CD8-positive, alpha-beta T cell (primary cell): ENCODE measurements at places on chromosomes 1 and 21. TPM values are rescaled to one million over a fixed set of nuclear protein-coding genes. Genes with fewer than 3 reads are reported as not detected.

Gene PLEKHA6
- total RNA-seq: 0.14 TPM

Gene LRRC3
- 0.39 TPM for total RNA-seq

Gene PLCH2
- 17.9 TPM for total RNA-seq

Gene SRSF11
- total RNA-seq: 427 TPM

Gene KCNJ6
- not detected for total RNA-seq

Gene KCNA10
- total RNA-seq: not detected

Gene SUSD4
- total RNA-seq: 2.2 TPM

Gene ACTL8
- total RNA-seq: not detected

Gene E2F2
- 0.38 TPM for total RNA-seq

Gene AGBL4
- total RNA-seq: not detected

Gene FH
- total RNA-seq: 12.1 TPM

Gene RIPPLY3
- not detected for total RNA-seq

Gene AIM2
- total RNA-seq: 0.43 TPM

Gene TSPAN2
- 0.72 TPM for total RNA-seq

Gene NBPF1
- total RNA-seq: 5.4 TPM

Gene C1QA
- total RNA-seq: not detected

Gene GREM2
- total RNA-seq: not detected

Gene PLA2G5
- not detected for total RNA-seq

Gene DNASE2B
- not detected for total RNA-seq

Gene AVPR1B
- total RNA-seq: not detected

Gene CDC20
- total RNA-seq: 0.92 TPM

Gene SAMD11
- total RNA-seq: not detected

Gene ADCY10
- total RNA-seq: 0.08 TPM

Gene SLC6A9
- total RNA-seq: not detected

Gene VPS13D
- 58.7 TPM for total RNA-seq

Gene WNT2B
- 0.41 TPM for total RNA-seq

Gene TTC34
- total RNA-seq: 0.75 TPM

Gene KRTAP21-3
- not detected for total RNA-seq

Gene NR0B2
- total RNA-seq: not detected

Gene TSTD1
- total RNA-seq: 46.6 TPM

Gene SLAMF8
- total RNA-seq: 0.47 TPM

Gene FAM110D
- total RNA-seq: not detected

Gene RXRG
- not detected for total RNA-seq

Gene S100B
- 27.1 TPM for total RNA-seq

Gene COL6A2
- 74.4 TPM for total RNA-seq

Gene UBE2G2
- 88.8 TPM for total RNA-seq

Gene ZYG11A
- not detected for total RNA-seq

Gene TIAM1
- 8.5 TPM for total RNA-seq

Gene GRHL3
- not detected for total RNA-seq

Gene HTR1D
- total RNA-seq: not detected

Gene BRINP3
- not detected for total RNA-seq

Gene CD247
- total RNA-seq: 331 TPM

Gene AGMAT
- 2.4 TPM for total RNA-seq

Gene FAM3B
- total RNA-seq: not detected

Gene KRTAP7-1
- not detected for total RNA-seq

Gene LGR6
- 1.7 TPM for total RNA-seq

Gene CHODL
- not detected for total RNA-seq

Gene ELOA
- total RNA-seq: 43.3 TPM

Gene CD46
- total RNA-seq: 108 TPM

Gene CD1B
- total RNA-seq: not detected

Gene ADAM30
- total RNA-seq: not detected

Gene BGLAP
- total RNA-seq: 2.4 TPM

Gene CHI3L1
- not detected for total RNA-seq

Gene HSPB7
- total RNA-seq: not detected

Gene CFHR5
- total RNA-seq: not detected

Gene TAF5L
- 28.0 TPM for total RNA-seq
